Cortex of kidney (tissue), 1 donor: ENCODE measurements at places on chromosomes 2 and 18.

DNA sequence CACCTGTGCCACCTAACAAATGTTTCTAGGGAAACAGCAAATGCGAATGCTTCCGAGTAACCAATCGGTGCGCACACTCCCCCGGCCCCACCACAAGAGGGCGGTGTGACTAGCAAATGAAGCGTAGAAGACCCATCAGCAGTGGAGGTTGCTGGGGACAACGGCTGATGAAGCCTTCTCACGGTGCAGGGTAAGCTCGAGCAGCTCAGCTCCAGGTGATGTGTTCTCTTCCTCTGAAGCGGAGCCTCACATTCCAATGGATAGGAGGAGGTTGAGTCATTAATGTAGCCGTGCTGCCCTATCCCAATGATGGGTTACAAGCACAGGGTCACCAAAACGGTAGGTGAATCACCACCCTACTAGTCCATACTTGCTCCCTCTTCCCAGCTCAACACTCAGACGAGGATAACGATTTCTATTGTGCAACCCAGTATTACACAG is 127.6 kb upstream of the TWIST2 start:
- no peak for DNase-seq

- no peak for DNase-seq
These were observed 56.0 kb downstream of the CLHC1 start for GRCh38 chr2:55176094-55176415.

GRCh38 chr2:26352892-26353291 is 6.3 kb upstream of the ADGRF3 start:
- DNase-seq: no peak

DNA sequence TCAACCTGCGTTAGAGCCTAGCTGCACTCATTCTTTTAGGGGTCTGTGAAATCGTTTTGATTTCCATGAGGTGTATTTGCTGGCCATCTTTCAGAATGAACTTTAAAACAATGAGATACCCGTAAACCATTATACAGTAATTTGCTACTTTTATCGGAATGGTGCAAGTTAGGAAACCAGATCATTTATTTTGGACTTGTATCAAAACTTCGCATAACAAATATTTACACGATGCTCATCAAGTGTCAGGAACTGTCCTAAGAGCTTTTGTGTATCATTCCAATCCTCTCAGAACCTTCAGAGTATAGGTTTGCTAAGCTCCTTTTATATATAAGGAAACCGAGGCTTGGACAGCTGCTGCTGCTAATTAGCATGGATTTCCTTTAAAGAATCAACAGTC is 22.4 kb upstream of the SLC1A4 start:
- no peak for DNase-seq

- DNase-seq: no peak
These were observed 218.1 kb downstream of the SEPTIN10 start for GRCh38 chr2:109395494-109396201.

- DNase-seq: no peak
These were observed 166.5 kb upstream of the ALPP start for GRCh38 chr2:232211743-232212686.

GRCh38 chr18:24397131-24397693 is 412 bp downstream of the OSBPL1A start:
- no peak for DNase-seq

- DNase-seq: no peak
These were observed 160.8 kb downstream of the BCL2 start for GRCh38 chr18:63158676-63159291.

DNA sequence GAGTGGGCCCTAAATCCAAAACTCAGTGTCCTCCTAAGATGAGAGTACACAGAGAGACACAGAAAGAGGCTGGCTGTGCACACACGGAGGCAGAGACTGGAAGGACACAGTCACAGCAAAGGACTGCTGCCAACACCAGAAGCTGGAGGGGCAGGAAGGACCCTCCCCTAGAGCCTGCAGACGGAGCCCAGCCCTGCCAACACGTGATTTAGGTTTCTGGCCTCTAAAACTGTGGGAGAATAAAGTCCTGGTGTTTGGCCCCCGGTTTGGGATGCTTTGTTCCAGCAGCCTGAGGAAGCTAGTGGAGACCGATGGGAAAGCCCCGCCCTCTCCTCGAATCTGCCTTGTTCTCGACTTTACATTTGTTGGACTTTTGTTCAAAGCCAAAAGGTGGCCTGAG is 10.6 kb downstream of the CNDP1 start:
- no peak for DNase-seq
